ENCODE measurements at places on chromosomes 6 and 20.

DNA sequence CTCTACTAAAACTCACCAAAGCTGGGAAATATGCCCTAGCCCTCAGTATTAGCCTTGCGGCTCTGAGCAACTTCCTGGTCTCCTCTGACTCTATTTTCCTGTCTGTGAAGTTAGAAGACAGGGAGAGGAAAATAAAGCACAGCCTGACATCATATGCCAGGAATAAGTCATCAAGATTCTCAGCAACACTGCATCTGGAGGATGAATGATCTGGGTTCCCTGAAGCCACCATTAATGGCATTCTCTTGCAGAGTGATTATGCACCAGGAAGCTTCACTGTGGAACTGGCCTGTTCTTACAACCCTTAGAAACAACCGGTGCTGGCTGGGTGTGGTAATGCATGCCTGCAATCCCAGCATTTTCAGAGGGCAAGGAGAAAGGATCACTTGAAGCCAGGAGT lies 12.4 kb downstream of the ADGRF5 start:
- no peak for DNase-seq

DNA sequence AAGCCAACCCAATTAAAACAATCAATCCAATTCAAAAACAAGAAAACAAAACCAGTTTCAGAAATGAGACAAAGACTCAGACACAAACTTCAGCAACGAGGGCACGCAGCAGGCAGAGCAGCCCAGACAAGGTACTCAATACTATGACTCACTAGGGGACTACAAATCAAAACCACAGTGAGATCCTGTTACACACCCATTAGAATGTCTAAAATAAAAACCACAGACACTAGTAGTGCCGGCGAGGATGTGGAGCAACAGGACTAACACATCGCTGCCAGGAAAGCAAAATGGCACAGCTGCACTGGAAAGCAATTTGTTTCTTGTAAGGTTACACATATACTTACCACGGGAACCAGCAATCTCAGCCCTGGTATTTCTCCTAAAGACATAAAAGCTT lies 28.4 kb upstream of the MAS1L start:
- DNase-seq = no peak

- peak; percentile 4 for DNase-seq
Observed at GRCh38 chr6:87436435-87436834, 28.7 kb downstream of the CFAP206 start.

DNA sequence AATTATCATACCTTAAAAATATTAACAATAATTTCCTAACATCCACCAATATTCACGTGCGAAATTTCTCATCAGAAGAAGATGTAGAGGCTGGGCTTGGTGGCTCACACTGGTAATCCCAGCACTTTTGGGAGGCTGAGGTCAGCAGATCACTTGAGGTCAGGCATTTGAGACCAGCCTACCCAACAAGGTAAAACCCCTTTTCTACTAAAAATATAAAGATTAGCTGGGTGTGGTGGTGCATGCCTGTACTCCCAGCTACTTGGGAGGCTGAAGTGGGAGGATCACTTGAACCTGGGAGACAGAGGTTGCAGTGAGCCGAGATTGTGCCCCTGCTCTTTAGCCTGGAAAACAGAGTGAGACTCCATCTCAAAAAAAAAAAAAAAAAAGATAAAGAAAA lies 36.1 kb upstream of the JAG1 start:
- no peak for DNase-seq

DNA sequence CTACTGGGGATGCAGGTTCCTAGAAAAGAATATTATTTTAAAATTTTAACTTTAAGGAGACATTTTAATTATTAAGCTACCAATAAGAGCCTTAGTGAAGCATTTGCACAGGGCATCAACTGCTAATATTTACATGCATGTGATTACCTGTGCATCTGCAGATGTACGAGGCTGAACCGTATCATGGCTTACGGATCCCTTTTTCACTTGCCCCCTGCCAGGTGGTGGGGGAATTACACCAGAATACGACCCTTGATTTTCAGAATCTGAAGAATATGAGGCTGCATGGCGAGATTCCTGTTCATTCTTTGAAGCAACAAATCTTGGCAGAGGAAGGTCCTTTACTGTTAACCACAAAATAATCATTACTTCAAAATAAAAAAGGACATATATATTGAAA lies 42.7 kb downstream of the REPS1 start:
- DNase-seq = no peak

DNA sequence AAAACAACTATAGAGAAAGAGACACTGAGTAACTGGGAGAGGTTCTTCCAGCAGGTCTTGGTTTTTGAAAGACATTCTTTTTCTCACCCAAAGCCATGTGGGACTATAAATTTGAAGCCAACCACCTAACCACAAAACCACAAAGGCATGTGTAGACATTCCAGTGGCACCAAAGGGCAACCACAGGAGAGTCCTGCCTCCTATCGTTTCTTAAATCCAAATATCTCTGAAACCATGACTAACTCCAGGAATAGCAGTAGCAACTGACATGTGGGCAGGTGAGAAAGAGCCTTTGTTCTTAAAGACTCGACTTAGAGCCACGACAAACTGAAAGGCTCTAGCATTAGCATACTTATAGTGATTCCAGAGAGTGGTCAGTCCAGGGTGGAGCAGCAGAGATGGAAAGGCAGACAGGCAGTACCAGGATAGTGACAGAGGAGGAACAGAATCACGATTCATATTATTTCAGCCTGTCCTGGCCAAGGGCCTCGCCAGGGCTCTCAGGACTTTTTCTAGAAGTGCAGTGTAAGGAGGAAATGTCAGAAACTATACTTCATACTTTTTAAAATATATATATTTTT lies 9.4 kb upstream of the COL9A1 start:
- DNase-seq = peak; percentile 14

DNA sequence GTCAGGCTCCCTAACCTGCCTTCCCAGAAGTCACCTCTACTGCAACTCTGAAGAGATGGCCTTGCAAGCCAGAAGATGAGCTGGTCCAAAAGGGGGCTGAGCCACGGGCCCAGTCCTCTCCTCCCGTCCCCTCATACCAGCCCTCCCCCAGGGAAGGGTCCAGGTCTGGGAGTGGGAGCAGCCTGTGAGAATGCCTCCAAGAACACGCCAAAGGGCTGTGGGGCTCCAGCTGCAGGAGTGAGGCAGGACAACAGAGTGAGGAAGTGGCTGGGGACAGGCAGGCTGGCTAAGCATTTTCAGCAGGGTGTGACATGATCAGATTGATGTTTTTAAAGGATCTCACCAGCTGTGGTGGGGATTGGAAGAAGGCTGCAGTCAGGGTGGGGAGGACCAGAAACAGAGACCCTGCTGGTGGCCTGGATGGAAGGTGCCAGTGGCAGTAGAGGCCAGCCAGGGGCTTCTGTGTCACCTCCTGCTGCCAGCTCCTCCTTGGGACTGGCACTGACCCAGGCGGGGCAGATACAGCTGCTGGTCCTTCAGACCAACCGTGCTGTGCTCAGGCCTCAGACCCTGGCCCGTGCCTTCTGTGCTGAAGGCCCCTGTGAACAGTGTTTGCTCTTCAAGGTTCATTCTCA lies 257.6 kb downstream of the NRN1 start:
- no peak for DNase-seq

GRCh38 chr6:166266336-166266735 lies 41.9 kb downstream of the PRR18 start:
- no peak for DNase-seq

DNA sequence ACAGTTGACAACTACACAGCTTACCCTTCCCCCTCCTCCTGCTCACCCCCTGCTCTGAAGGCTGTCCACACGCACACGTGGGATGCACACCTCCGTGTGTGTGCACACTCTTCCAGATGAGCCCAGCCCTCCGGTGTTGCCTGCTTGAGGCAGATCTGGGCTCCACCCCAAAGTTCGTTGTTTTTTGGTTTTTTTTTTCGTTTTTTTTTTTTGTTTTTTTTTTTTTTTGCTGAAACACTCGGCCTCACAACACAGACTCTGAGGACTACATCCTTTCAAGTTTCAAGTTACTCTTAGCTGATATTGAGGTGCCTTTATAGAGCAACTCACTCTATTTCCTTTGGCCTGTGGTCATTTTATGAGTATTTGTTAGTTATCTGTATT lies 88.2 kb downstream of the RREB1 start:
- DNase-seq = no peak

DNA sequence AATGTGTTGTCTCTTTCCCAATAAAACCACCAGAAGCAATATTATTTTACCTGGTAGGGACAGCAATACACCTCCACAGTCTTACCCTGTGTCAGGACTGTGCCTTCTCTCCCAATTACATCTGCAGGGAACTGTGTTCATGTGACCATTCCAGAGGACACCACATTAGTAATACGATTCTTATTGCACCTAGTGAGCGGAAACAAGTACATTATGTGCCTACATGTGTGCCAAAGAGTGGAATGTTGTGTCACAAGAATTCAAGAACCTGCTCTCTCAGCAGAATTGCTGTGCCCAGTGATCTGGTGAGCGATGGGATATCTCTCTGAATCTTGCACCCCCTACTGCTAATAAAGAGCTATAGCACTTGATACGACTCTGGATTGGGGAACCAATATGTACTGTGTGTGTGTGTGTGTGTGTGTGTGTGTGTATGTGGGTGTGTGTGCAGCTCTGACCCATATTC lies 57.4 kb upstream of the FOXC1 start:
- no peak for DNase-seq

- DNase-seq = no peak
Observed at GRCh38 chr6:10522929-10523573, 1.9 kb downstream of the GCNT2 start.

- DNase-seq = peak; percentile 31
Observed at GRCh38 chr6:138815797-138816528, 20.1 kb downstream of the ECT2L start.

GRCh38 chr20:51462566-51463276 lies 79.8 kb downstream of the NFATC2 start:
- no peak for DNase-seq
